T-helper 1 cell (primary cell): ENCODE measurements at places on chromosomes 2 and 18.

DNA sequence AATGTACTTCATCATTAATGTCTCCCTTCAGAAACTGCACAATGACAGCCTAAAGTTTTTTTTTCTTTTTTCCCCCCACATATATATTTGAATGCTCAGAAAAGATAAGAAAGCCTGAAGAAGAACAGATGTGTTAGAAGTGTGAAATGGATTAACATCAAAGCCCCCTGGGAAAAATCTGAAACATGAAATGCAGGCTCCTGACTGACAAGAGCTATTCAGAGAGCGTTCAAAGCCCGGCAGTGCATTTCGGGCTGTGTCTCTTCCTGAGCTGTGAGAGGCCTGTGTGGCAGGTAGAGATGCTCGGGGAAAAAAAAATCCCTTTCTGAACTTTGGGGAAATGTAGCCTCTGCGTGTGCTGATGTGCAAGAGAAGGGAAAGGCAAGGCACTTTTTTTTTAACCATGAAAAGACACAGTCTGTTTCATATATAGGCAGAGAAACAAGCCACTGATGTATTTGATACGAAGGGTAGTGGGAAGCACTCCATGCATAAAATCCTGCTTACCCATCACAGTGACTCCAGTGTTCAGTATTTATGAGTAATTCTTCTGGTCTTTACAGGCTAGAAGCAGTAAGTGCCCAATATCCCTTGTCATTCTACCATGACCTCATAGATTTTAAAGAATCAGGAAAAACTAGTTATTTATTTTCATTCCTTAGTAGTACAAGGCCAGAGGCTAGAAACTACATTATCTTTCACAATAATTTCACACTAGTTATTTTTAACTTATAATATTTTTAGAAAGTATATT is 1574.2 kb upstream of the PIK3C3 start:
- no peak for DNase-seq

DNA sequence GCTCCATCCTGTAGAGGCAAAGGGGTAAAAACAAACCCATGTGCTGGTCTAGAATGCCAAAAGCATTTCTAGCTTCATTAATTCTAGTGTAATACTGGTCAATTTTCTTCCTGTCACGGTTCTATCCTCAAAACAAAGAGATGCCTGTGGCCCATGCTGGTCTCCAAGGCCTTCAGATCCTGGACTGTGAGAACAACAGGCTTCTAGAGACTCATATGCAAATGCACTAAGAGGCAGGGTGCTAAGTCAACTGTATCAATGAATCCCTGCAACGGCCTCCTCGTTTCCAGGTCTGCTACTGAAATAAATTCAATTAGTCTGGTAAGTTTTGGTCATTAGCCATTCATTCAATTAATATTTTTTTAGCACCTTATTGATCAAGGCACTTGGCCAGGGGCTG is 4.0 kb downstream of the IFT172 start:
- DNase-seq: no peak

GRCh38 chr2:190746971-190747761 is 98.3 kb downstream of the NAB1 start:
- DNase-seq: no peak

DNA sequence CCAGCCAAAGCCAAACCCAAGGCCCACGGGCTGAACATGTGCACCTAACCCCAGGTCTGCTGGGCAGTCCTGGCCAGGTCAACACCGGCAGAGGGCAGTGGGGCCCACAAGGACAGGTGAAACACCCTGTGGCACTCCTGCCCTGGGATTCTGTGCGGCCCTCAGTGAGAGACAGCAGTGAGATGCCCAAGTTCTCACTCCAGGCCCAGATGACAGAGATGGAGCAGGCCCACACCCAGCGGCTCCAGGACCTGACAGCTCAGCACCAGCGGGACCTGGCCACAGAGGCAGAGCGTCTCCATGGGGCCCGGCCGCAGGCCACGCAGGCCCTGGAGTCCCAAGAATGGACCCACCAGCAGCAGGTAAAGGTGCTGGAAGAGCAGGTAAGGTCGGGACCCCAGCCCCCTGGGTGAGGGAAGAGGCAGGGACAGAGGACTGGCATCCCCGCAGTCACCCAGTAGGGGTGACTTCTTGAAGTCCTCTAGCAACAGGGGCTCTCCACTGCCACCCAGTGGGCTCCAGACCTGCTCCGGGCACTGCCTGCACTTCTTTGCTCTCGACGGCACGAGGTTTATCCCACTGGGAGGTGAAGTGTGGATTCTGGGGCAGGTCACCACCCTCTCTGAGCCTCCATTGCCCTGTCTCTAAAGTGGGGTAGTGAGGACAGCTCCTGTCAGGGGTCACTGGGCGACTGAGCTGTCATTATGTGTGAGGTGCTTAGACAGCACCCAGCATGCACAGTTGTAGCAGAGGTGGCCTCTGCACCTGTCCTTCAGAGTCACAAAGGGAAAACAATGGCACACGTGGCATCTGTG is 8.8 kb upstream of the SNED1 start:
- no peak for DNase-seq

DNA sequence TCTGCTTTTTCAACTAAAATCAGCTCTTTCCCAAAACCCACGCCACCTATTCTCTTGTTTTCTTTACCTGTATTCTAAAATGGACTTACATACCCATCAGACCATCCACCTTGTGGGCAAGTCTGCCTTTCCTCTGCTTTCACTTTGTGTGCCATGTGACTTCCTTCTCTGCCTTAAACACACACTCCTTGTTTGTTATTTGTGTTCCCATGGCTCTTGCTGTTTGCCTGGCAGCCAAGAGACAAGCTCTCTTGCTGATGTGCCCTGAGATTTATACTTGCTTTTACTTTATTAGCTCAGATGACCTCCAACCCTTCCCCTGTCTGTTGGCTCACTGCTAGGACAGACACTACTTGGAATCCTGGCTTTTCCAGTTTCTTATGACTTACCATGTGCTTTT is 309.7 kb upstream of the LRRTM4 start:
- DNase-seq: no peak

GRCh38 chr2:96546321-96546720 is 9.8 kb downstream of the ARID5A start:
- DNase-seq: no peak

DNA sequence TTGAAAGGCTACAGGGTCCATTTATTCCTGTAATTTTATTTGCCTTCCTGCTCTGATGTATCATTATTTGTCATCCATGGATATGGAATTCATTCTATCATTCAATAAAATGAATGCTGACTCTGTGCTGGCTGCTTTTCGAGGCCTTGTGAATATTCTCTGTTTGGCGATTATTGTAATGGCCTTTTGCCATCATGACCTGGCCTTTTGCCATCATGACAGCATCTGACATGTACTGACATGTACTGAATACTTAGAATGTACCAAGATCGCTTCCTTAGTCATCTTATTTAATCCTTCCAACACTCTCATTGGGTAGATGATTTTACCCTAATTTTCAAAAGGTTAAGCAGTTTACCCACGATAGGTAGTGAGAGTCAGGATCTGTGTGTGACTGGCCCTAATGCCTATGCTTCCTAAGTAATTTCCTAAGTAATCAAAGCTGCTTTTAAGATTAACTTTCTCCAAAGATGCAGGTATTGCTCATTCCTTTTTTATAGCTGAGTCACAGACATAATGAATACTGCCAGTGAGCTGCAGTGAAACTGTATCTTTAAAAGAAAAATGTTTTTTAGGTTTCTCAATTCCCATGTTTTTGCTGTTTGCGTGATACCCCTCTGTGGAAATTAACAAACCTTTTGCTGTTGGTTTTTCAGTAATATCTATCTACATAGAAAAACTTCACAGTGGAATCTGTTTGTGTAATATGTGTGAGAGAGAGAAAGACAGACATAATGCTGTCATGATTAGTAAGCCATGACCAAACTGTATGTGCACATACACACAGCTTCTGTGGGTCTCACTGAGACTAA is 127.8 kb downstream of the CERS6 start:
- DNase-seq: no peak

DNA sequence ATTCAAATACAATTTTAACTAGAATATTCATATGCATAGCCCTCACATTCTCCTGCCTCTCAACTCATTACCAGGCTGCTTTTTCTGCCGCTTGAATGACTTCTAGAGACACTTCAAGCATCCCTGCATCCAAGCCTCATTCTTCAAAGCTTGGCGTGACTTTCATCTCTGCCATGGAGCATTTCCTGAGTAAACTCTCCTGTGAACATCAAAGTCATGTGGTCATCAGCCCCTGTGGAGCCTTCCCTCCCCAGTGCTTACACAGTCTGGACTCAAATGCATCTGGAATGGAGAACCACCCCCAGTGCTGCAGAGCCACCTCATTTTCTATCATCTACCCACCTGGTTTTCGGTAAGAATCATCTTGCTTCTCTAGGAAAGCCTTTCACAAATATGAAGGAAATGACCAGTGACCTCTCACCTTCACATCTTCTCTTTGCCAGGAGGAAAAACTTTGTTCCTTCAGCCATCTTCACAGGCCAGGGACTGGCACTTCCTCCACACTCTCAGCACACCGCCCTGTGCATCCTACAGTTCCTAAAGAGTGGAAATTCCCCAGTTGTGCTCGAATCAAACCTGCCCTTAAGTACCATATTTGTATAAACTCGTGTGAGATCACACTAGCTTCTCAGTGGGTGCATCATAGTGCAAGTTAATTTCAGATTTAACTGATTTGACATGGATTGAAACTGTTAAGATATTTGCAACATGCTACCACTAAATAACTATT is 116.4 kb downstream of the COL6A3 start:
- no peak for DNase-seq

GRCh38 chr2:117293012-117293411 is 521.5 kb upstream of the DDX18 start:
- no peak for DNase-seq

GRCh38 chr2:140893685-140894084 is 1237.1 kb downstream of the LRP1B start:
- no peak for DNase-seq
